ENCODE measurements at places on chromosomes 3 and 15.

GRCh38 chr15:88932271-88932874 is 19.2 kb upstream of the MFGE8 start:
- DNase-seq: no peak

- no peak for DNase-seq
These were observed 83.5 kb downstream of the SV2B start for GRCh38 chr15:91183596-91183995.

- no peak for DNase-seq
These were observed 8.1 kb upstream of the CDIN1 start for GRCh38 chr15:36571301-36571700.

DNA sequence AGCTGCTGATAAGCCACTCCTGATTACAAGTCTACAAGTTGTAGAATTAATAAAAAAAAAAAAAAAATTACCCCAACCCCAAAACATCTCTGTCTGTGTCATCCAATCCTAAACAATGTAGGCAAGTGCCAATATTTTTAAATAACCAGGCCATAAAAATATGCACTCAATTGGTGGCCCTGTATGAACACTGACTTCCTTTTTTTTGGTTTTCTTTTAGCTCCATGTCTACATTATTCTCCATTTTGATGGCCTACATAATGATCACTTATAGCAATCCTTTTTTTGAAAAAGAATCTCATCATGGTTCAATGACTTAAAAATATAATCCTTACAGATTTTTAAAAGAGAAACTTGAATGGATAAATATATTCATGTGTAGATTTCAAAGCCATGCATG is 72.1 kb downstream of the FOXP1 start:
- DNase-seq: no peak

DNA sequence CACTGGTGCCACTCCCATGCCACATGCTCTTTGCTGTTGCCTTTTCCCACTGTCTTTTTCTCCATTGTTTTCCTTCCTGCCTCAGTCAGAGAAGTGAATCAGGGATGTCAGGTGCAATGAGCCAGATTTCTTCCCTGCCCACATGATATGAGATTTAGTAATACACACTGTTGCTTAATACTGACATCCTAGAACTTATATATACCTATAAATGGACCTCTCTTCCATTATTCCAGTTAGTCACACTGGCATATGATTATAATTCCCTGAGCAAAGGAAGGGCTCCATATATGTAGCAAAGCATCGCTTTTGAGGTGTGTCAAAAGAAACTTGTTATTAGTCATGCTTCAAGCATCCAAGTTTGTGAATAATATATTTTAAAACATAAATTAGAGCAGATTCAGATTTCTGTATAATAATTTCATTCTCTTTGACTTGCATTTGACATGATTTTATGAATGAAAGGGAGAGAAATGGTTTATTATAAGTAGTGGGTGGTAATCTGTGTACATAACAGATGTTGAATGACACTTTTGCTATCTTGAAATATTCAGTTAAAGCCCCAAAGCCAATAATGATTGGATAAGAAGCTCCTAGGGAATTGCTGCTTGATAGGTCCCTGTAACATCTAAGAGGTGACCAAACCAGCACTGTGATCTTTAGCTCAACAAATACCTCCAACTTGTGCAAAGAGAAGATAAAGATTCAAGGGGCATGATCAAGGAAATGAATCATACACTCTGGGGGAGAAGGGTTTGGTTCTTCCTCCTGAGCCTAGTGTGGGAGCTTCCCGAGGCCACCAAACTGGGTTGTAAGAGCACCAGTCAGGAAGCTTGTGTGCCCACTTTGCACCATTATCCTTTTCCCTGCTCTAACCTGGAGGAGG is 48.6 kb downstream of the CHST2 start:
- DNase-seq: no peak

DNA sequence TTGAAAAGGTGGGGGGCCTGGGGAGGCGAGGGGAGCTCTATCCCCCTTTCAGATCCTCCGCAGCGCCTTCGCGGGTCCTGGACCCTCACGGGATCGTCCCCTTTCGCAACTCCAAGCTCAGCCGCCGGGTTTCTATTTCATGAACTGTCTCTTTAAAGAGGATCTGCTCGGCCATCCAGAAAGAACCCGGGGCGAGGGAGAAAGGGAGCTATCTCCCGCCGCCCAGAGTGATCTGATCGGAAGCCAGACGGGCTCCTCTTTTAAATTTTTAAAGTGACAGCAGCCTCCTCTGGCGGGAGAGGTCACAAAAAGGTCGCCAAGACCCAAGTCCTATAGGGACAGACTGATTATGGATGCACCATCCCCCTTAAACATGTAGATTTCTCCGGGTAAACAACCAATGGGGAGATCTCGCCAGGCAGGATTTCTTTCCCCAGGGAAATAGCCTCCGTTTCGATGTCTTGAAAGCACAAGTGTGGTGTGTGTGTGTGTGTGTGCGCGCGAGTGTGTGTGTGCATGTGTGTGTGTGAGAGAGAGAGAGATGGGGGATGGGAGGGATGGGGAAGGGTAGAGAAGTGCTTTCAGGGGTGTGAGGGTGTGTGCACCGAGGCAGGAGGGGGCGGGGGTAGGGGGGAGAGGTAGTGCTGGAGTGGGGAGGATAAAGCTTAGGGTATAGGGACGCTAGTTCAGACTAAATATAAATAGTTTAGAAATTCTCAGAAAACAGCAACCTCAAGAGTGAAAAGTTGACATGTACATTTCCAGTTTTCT is 516.1 kb downstream of the MECOM start:
- DNase-seq: peak; percentile 27

GRCh38 chr3:88988906-88989305 is 118.5 kb upstream of the EPHA3 start:
- no peak for DNase-seq

DNA sequence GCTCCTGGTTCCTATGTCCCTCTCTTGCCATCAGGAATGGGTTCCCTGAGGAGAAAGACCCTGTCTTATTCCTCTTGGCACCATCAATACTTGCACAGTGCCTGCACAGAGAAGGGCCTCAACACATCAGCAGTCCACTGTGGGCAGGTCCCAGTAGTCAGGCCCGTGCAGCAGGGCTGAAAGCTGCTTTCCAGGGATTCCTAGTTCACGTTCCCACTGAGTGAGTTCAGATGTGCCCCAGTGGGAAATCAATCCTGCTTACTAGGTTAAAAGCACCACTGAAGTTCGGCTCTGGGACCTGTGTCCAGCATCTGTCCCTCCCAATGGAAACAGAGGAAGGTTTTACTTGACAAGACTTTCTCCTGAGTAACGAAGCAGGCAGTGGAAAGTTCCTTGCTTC is 15.7 kb downstream of the RAB43 start:
- no peak for DNase-seq

All from stimulated activated CD8-positive, alpha-beta memory T cell treated with anti-CD3 and anti-CD28 coated beads, Interleukin-4, amount 100 ng/mL, for 48 hours (primary cell).